ENCODE measurements at places on chromosomes 4 and X.

DNA sequence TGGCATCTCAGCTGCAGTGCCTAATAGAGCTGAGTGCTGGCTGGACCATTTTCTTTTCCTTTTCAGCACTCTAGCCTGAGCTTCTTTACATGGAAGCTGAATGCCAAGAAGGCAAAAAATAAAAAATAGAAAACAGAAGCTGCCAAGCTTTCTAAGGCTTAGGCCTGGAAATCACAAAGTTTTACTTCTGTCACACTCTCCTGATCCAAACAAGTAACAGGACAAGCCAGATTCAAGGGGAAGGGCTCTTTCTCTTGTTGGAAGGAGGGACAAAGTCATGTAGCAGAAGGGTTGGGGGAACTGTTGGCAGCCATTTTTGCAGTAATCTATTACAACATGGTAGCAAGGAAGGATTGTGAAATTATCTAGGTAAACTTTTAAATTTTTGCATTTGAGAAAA lies 131.8 kb downstream of the MSL3 start:
- DNase-seq, result no peak

GRCh38 chr4:147943159-147943638 lies 211.3 kb downstream of the ARHGAP10 start:
- DNase-seq, result peak; percentile 29

DNA sequence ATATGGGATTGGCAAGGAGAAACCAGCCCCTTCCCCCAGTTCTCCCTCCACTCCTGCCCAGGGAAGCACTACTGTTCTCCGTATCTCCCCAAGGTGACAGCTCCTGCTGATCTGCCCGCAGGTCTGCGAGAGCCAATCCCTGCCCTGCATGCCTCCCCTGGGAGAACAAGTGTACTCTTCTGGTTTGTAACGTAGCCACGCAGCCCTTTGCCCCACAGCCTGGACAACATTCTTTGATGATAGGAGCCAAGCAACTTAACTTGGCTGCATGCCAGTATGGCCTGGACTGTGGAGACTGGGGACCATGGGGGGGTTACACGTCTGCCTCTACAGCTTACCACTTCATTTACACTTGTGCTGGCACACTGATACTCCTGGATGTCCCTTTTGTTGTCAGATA lies 2.0 kb downstream of the STBD1 start:
- DNase-seq, result no peak

GRCh38 chrX:45758738-45759397 lies 558.2 kb upstream of the DIPK2B start:
- DNase-seq, result peak; percentile 78

- no peak for DNase-seq
Measured at GRCh38 chrX:144334577-144334976, 450.7 kb downstream of the UBE2NL start.

DNA sequence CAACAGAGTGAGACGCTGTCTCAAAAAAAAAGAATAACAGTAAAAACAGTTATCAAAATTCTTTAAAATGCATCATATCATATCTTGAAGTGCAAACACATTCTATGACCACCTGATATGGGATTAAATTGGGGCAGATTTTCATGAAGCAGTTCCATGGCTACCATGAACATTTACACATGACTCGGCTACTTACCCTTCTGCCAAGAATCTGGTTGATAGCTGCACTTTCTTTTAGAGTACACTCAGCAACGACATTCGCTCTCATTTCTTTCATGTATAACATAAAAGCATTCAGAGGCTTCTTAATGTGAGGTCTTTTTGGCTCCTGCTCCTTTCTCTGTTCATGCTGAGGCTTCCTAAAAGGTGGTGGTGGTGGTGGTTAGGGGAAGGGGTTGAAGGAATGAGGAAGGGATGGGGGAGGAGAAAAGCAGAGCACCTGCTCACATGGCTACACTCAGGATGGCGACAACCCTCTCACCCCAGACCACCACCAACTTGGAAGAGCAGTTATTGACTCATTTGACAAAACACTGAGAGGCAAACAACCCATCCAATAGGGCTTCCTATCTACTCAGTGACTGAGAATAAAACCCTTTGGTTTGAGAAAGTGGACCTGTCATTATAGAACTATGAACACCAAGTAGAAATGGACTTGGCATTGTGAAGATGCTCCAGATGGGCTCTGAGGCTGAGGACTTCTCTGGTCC lies 88.5 kb downstream of the HADH start:
- DNase-seq, result no peak

- no peak for DNase-seq
Measured at GRCh38 chr4:97235521-97235920, 907.8 kb downstream of the STPG2 start.

DNA sequence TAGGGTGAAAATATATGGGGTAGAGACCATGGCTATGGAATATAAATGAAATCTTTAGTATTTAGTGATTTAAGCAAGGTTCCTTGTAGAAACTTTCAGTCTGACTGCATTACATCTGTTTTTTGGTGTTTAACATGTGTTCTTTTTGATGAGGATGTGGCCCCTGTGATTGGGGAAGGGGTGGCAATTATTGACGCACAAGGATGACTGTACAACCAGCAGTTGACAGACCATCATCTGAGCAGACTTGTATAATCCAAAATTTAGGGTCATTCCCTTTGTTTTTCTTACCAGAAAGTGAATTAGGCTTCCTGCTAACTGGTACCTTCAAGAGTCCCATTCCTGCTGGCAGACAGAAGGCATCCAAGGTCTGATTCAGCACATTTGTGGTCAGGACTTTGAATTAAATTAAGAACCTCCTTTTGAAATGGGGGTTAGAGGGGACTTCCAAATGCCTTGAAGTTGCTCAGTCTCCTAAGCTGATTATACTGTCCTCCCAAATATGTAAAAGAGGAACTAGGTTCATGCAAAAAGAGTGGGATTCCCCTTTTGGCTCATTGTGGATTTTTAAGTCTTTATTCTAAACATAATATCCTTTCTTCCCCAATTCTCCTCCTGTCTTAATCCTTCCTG lies 112.4 kb upstream of the CXCL13 start:
- peak; percentile 79 for DNase-seq

- no peak for DNase-seq
Measured at GRCh38 chr4:82335043-82335442, 38.7 kb downstream of the HNRNPD start.

GRCh38 chr4:138341739-138342415 lies 99.7 kb upstream of the SLC7A11 start:
- DNase-seq, result no peak

- no peak for DNase-seq
Measured at GRCh38 chr4:153137159-153137558, 67.1 kb upstream of the TRIM2 start.

DNA sequence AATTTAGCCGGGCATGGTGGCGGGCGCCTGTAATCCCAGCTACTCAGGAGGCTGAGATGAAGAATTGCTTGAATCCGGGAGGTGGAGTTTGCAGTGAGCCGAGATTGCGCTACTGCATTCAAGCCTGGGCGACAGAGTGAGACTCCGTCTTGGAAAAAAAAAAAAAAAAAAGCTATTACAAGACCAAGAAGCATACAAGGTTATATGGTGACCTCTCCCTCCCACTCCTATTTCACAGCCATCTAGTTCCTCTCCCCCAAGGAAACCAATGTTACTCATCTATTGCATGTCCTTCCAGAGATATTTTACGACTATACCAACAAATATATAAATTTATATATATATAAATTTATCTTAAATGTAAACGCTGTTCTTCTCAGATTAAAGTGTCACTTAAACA lies 3.2 kb downstream of the SLC9A7 start:
- peak; percentile 79 for DNase-seq

DNA sequence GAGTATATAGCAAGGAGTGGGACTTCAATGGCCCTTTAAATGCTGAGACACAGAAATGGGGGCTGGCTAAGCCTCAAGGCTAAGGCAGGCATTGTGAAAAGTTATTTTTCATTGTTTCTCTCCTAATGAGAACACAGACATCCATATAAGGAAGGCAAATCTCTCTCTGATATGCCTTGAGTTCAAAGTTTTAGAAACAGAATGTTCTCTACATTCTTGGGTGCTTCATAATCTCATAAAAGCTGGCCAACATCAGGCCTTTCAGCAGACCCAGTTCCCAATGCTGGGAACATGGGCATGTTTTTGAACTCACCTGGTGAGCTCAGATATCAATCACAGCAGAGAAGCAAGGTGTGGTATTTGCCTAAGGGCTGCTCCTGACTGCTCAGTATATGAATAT lies 19.4 kb upstream of the RAB40A start:
- no peak for DNase-seq

DNA sequence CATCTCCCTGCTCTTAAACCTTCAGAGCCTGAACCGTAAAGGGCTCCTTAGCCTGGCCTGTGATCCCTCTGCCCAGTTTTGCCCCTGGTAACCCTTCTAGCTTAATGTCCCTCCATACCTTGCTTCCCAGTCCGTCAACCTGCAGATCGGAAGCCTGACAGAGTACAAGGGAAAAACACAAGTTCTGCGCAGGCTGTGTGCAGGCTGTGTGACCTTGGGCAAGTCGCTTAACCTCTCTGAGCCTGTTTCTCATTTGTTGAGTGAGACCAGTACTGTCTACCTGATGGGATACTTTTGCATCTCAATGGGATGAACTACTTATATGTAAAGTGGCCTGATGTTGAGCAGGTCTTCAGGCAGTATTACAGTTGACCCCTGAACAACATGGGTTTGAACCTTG lies 1.7 kb downstream of the NSDHL start:
- no peak for DNase-seq

DNA sequence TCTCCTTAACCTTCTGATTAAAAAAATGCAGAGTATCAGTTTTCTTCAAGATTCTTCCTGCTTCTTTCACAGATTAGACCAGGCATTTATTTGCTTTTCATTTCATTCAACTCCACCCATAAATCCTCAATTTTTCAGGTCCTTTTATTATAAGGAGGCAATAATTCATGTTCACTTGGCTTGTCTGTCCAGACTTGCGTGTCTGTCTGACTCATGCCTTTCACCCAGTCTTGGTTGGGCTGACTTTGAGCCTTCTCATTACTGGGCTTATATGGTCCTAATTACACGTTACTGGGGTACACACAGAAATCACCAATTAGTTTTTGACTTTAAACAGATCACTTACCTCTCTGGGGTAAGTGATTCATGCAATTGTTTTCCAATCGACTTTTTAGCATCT lies 48.8 kb upstream of the GALNT7 start:
- no peak for DNase-seq

DNA sequence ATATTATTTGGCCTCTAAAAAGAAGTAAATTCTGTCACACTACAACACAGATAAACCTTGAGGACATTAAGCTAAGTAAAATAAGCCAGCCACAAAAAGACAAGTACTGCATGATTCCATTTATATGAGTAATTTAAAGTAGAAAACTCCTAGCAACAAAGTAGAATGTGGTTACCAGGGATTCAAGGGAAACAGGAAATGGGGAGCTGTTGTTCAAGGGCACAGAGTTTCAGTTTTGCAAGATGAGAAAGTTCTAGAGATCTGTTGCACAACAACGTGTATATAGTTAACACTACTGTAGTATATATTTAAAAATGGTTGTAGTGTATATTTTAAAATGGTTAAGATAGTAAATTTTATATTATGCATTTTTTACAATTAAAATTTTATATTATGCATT lies 25.4 kb downstream of the SEC31A start:
- peak; percentile 94 for DNase-seq

DNA sequence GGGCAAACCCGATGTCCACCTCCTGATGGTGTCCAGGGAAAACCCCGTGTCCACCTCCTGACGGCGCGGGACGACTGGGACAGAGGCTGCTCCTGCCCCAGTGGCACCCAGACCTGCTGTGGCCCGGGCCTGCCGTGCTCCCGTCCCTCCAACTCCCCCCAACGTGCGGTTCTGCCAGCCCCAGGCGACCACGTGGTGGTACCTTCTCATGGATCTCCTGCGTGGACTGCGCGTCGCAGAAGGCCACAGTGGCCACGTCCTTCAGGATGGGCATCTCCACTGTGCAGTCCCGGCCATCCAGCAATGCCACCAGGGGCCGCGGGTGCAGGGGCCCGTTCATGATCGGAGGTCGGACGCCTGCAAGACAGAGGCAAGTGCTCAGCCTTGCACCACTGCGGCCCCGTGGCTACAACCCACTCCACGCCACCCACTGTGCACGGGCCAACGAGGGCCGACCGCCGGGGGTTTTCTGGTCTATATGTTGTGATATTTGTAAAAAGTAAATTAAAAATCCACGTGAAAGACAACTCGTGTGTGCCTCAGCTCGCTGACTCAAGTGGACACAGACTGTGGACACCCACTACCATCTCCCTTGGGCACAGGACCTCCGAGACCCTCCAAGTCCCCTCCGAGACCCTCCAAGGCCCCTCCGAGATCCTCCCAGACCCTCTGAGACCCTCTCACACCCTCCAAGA lies 10.8 kb downstream of the CTBP1 start:
- no peak for DNase-seq

- DNase-seq, result no peak
Measured at GRCh38 chrX:3192835-3193234, 151.6 kb downstream of the ARSF start.

GRCh38 chrX:122641136-122641535 lies 542.9 kb upstream of the GRIA3 start:
- no peak for DNase-seq

DNA sequence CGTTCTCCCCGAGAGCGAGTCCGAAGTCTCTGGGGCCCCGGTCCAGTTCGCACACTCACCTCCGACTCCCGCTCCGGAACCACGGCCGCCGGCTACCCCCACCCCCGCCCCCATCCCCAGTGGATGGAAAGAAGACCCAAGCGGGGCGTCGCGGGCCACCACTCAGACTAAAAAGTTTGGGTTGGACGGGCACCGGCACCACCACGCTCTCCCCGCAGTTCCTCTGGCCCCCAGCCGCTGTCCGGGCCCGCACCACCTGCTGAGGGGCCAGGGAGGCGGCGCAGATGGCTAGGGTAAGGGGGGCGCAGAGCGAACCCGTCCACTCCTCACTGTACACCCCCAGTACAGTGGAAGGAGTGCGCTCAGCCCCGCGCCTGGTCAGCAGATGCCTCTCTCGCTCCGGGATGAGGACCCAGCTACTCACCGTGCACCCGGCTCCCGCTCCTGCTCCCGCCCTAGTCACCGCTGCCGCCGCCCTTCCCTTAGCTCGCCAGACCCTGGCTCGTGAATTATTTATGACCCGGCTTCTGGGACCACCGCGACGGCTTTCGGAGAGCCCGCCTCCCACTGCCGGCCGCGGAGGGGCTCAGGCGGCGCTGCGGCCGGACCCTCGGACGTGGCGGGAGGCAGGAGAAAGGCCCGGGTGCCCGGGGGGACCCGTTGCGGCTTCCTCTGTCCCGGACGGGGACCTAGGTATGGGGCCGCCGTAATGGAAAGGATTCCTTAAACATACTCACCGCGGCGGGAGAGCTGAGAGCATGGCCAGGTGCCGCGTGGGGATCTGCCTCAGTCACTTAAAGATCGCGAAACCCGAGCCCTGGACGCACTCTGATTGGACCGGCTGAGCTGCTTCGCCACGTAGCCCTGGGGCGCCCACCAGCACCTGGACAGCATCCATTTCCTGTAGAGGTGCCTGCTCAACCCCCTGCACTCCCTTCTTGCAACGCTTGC lies at the start of gene PROM1:
TSS of gene PROM1 (minus strand) at position 783 of the 951 bp plus-strand sequence. CDS start 8,117 bp downstream, outside the sequence.
- DNase-seq, result no peak

All from inflammatory macrophage treated with lipopolysaccharide for 4 hours (primary cell).